ENCODE measurements at places on chromosomes 1 and 21. TPM values are rescaled to one million over a fixed set of nuclear protein-coding genes. Genes with fewer than 3 reads are reported as not detected.

SPRR3 gene
- total RNA-seq: not detected

CHML gene
- 20.0 TPM for total RNA-seq

ZMYM1 gene
- total RNA-seq: 20.7 TPM

IL6R gene
- total RNA-seq: 25.0 TPM

AVPR1B gene
- not detected for total RNA-seq

RSPH1 gene
- total RNA-seq: 10.4 TPM

SIM2 gene
- 0.19 TPM for total RNA-seq

GPR37L1 gene
- total RNA-seq: 1.6 TPM

DNA sequence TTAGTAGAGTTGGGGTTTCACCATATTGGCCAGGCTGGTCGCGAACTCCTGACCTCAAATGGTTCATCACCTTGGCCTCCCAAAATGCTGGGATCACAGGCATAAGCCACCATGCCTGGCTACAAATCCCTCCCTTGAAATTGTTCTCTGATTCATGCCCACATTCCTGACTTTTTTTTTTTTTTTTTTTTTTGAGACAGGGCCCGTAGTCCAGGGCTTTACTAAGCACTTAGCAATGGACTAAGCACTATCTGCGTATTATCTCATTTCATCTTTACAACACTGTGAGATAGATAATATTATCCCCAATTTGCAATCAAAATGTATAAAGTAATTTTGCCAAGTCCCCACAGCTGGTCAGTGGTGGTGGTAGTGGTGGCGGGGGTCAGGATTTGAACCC lies 58.9 kb downstream of the VWA5B1 start:
- DNase-seq: no peak
- H3K36me3 ChIP-seq: no peaks in the 10 kb centered on the region
- no peaks in the 10 kb centered on the region for H3K4me1 ChIP-seq

- no peaks in the 10 kb centered on the region for H3K36me3 ChIP-seq
- H3K27me3 ChIP-seq: no peaks in the 10 kb centered on the region
- DNase-seq: no peak
- no peak overlapping the region for H3K4me3 ChIP-seq
- peaks cover 5% of the 10 kb centered on the region for H3K4me1 ChIP-seq
- no peak overlapping the region for H3K27ac ChIP-seq
Measured at GRCh38 chr1:179017383-179018326, 8.0 kb upstream of the FAM20B start.

GRCh38 chr1:89918127-89918793 lies 76.7 kb upstream of the ZNF326 start:
- no peak overlapping the region for H3K27ac ChIP-seq
- DNase-seq: no peak
- H3K27me3 ChIP-seq: no peaks in the 10 kb centered on the region
- H3K4me3 ChIP-seq: no peak overlapping the region
- H3K36me3 ChIP-seq: no peaks in the 10 kb centered on the region
- no peaks in the 10 kb centered on the region for H3K4me1 ChIP-seq

- H3K36me3 ChIP-seq: no peaks in the 10 kb centered on the region
- no peaks in the 10 kb centered on the region for H3K4me1 ChIP-seq
- DNase-seq: no peak
- no peak overlapping the region for H3K4me3 ChIP-seq
Measured at GRCh38 chr1:15402809-15403450, 6.8 kb upstream of the EFHD2 start.

- no peaks in the 10 kb centered on the region for H3K36me3 ChIP-seq
- no peaks in the 10 kb centered on the region for H3K4me1 ChIP-seq
- no peak for DNase-seq
- H3K4me3 ChIP-seq: no peak overlapping the region
Measured at GRCh38 chr1:175563236-175563895, 180.0 kb downstream of the TNR start.

DNA sequence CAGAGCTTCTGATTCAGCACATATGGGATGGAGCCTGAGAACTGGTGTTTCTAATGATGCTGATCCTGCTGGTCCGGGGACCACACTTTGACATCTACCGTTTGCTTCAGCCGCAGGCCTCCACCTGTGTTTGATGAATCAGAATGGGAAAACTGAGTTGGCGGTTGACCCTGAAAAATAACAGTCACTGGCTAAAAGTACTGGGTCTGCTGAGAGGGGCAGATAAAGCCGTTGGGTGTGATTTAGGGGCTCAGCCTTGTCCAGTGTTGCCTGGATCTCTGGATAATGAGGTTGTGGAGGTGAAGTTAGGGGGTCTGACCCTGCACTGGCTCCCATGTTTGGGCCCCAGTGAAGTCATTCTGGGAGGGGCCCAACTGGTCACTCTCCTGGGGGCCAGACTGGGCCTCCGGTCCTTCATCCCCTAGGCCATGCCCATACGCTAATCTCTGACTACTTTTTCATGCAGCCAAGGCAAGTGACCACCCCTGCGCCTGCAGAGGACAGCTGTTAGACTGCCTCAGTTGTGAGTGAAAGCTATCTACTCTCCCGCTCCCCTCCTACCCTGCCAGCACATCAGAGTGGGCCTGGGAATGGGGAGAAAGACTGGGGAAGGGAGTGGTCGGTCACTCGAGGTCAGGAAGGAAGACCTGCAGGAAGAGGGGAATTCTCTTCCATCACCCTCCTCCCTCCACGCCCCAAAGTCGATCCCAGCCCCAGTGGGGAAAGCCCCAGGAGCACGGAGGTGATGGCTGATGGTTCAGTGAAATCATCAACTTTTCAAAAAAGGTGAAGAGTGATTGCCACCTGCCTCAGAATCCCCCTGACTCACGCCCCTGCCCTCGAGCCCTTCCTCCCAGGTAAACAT lies 27.7 kb downstream of the VASH2 start:
- no peaks in the 10 kb centered on the region for H3K36me3 ChIP-seq
- H3K27me3 ChIP-seq: no peaks in the 10 kb centered on the region
- no peak overlapping the region for H3K27ac ChIP-seq
- H3K4me3 ChIP-seq: no peak overlapping the region

DNA sequence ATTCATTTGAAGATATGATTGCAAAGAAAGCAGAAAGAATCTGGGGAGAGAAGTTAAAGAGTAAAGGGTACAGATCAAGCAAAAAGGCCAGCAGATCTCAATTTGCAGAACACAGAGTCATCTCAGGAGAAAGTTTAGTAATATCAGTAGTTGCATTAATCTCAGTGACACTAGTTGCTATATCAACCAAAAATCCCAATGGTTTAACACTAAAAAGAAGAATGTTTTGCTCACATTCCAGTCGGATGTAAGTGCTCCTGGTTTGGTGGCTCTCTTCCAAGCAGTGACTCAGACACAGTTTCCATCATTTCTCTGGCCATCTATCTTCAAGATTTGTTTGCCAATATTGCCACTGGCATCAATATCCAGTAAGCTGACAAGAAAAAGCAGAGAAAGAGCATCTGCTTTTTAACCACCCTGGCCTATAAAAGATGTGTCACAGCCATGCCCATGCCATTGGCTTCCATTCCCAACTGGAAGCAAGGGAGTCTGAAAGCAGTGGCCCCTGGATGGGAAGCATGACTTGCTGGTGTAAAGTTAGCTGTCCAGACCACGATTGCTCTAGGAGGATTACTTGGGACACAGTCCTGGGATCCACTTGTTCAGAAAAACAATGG lies 45.5 kb upstream of the AIM2 start:
- DNase-seq: no peak
- H3K4me3 ChIP-seq: no peak overlapping the region
- no peaks in the 10 kb centered on the region for H3K36me3 ChIP-seq
- no peak overlapping the region for H3K27ac ChIP-seq

DNA sequence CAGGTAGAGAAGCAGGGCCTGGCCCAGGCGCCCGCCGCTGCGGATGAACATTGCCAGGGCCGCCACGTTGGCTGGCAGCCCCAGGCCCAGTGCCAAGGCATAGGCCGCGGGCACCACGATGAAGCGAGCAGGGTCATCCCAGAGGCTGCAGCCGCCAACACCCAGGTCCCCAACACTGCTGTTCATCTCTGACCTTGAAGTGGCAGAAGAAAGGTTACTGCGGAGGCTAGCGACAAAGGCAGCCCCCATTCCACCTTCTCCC lies 8.0 kb downstream of the TMEM35B start:
- H3K27me3 ChIP-seq: no peaks in the 10 kb centered on the region
- H3K4me3 ChIP-seq: no peak overlapping the region
- no peak overlapping the region for H3K27ac ChIP-seq
- H3K36me3 ChIP-seq: no peaks in the 10 kb centered on the region
- H3K4me1 ChIP-seq: peaks cover 33% of the 10 kb centered on the region

GRCh38 chr1:239816081-239816782 lies 275.5 kb upstream of the FMN2 start:
- no peaks in the 10 kb centered on the region for H3K27me3 ChIP-seq
- no peak overlapping the region for H3K4me3 ChIP-seq
- H3K27ac ChIP-seq: no peak overlapping the region
- H3K4me1 ChIP-seq: no peaks in the 10 kb centered on the region
